T47D (cell line): ENCODE measurements at places on chromosomes 16 and 17.
A peak's percentile ranks its signal among the peaks of the same experiment; 100 is the strongest.

DNA sequence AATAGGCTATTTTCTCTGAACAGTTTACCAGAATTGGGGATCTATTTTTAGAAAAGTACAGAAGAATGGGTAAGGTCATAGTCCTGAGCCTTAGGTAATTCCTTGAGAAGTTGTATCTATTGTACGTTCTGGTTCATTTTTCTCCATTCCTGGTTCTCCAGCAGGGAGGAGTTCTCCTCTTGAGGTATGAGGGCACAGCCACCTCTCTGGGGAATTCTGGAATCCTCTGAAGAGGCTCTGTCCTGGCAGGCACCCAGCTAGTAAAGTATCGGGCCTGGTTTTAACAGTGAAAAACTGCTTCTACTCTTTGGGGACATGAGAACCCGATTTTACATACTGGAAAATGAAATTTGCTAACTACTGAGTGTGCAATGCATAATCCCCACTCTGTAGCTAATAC lies 19.6 kb upstream of the PMFBP1 start:
- no peak for DNase-seq

GRCh38 chr17:30477774-30478115 lies 537 bp downstream of the GOSR1 start:
- peak; percentile 19 for DNase-seq

DNA sequence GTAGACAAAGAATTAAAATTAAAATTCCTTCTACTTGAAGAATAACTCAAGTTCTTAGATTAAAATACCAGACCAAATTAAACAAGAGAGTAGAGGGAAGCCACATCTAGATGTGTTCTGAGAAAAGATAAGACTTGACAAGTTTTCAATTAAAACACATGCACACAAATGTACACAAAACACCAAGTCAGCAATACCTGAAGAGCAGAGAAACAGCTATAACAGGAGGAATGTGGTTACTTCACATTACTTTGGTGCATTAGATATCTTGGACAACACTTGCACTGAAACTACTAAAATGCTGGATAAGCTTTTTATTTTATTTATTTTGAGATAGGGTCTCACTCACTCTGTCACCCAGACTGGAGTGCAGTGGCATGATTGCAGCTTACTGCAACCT lies 113.9 kb downstream of the MAP2K4 start:
- no peak for DNase-seq

DNA sequence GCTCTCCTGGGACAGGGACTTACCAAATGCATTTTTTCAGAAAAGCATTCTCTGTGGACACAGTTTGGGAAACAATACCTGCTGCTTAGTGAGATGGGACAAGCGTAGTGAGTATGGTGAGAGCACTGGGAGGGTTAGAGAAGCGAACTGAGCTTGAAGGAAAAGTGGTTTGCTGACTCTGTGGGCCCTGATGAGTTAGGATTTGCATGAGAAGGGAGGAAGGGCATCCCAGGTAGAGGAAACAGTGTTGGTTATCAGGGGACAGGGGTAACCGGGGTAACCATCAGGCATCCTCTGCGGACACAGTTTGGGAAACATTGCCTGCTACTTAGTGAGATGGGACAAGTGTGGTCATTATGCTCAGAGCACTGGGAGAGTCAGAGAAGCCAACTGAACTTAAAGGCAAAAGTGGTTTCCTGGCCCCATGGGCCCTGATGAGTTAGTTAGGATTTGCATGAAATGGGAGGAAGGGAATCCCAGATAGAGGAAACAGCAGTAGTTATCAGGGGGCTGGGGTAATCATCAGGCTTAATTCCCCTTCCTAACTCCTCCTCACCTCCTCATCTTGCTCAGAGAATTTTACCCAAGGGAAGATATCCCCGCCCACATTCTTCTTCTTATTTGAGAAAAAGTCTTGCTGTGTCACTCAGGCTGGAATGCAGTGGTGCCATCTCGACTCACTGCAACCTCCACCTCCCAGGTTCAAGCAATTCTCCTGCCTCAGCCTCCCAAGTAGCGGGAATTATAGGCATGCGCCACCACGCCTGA lies 319.3 kb downstream of the RBFOX1 start:
- no peak for DNase-seq

- DNase-seq: no peak
These were observed at the start of gene VMO1 for GRCh38 chr17:4786106-4786511. Gene VMO1, minus strand, starts transcription at chr17:4786364. Its CDS starts 12 bp downstream, at chr17:4786352.

GRCh38 chr17:43015579-43015978 lies 6.6 kb downstream of the VAT1 start:
- no peak for DNase-seq

- no peak for DNase-seq
These were observed 172.0 kb downstream of the CYB561 start for GRCh38 chr17:63274146-63274545.

DNA sequence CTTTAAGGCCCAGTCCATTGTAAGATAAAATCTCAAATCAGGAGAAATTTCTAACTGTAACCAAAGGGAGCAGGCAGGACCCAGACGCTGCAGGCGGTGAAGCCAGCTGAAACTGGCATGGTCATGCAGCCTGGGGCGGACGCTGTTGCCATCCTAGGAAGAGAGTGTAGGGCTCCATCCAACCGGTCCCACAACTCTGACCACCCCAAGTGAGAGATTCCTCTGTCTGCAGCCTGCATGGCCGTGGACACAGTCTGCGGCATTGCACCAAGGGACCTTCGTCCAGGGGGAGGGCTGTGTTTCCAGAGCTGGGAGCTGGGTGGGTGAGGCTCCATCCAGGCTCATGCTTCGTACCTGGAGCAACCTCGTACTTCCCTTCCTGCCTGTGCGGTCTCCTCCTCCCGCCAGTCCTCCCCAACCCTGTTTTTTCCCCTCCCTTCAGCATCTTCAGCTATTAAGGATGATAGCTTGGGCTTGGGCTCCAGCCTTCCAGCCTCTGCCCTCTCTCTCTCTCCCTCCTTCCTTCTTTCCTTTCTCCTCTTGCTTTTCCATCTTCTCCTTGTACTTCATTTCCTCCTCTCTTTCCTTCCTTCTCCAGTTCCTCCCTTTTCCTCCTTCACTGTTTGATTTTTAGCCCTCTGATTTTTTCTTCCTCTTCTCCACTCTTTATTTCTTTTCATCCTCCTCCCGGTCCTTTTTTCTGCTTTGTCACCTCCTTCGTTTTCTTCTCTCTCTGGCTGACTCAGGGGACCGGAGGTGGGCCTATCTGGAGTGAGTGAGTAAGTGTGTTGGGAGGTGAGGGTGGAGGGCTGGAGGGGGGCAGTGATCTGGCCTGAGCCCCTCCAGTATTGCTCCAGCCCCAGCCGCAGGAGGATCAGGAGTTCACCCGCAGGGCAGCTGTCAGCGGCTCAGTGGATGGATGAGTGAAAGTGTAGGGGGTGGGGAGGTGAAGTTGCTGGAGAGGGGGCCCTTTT lies 17.0 kb upstream of the LHX1 start:
- DNase-seq: no peak

DNA sequence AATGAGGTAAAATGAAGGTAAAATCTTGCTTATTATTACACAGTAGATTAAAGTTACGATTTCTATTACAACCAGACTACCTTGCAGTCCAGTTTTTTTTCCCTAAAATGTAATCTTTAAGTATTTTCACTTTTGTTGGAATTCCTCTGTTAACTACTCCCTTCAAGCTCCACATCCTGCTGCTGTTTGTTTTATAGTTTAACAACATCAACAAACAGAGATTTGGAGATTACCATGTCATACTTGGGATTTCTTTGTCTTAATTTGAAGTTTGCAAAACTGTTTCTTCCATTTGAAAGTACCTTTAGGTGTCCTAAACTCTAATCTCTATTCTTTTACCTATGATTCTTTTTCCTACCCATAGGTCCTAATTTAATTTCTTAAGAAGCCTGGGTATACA lies 83.3 kb downstream of the ABHD15 start:
- DNase-seq: peak; percentile 44

GRCh38 chr17:13485327-13485726 lies 116.4 kb downstream of the HS3ST3A1 start:
- no peak for DNase-seq

GRCh38 chr17:51119415-51120356 lies 982 bp downstream of the SPAG9 start:
- peak; percentile 60 for DNase-seq
